ENCODE measurements at places on chromosomes 4 and X. TPM values are rescaled to one million over a fixed set of nuclear protein-coding genes. Genes with fewer than 3 reads are reported as not detected.

GRCh38 chr4:81032771-81033684, 2.5 kb downstream of the BMP3 start:
- no peak for DNase-seq

DNA sequence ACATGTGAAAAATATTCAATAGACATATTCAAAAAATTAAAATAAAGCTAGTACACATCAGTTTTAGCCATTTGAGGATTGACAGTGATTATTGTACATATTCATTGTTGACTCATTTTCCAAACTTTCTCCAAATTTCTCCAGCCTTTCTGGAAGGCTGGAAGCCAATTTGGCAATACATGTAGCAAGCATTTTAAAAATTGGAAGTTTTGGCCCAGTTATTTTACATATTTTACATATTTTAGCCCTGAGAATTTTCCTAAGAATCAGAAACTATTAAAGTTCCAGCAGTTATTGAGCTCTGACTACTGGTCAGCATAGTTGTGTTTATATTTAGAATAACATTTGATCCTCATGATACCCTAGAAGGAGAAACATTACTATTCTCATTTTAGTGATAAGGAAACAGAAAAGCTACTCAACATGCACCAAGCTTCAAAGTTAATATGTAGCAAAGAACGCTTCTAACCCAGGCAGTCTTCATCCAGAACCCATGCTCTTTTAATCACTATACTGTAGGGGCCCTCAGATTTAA, 3.2 kb downstream of the CABS1 start:
- no peak for DNase-seq

Gene VCX3B
- polyA plus RNA-seq: 0.27 TPM

DNA sequence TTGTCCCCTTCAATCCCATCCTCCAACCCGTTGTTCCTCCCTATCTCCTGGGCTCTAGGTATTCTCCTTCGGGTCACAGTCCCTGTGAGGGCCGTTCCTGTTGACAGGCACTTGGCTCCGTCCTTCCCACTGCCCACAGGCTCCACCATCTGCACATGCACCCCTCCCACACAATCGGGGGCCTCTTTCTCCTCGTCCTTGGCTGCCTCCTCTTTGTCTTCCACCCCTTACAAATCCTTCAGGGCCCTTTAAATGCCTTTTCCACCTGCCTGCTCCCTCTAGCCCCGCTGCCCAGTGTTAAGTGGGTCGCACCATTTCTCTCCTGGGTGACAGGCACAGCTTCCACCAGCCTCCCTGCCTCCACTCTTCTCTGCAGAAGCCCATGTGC, 2.7 kb upstream of the AVPR2 start:
- DNase-seq: no peak

DNA sequence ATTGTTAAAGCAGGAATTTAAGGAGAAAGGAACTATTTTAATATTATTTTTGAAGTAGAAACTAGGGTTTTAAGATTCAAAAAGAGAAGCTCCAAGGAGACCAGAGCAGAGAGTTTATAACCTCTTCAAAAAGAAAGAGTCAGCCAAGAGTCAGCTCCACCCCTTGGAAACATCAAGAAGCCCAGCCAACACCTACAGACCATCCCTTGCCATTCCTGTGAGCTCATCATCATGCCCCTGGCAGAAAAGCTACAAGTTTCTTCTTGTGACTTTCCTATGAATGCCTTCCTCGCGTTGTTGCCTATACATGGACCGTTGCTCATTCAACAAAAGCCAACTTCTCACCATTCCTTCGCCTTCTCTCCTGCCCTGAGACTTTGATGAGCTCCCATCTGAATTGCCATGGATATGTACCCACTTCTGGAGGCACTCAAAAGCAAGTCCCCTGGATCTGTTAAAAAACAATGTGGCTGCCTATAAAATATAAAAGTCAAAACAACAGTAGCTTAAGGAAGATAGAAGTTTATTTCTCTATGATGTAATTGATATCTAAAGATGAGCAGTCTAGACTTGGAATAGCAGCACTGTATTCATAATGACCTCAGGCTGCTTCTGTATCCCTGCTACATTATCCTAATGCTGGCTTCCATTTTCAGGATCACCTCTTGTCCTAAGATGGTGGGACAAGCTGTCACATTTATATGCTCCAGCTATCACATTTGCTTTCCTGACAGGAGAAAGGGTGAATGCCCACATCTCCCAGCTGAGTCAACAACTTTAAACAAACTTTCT, 20.3 kb downstream of the PLRG1 start:
- DNase-seq: no peak

DNA sequence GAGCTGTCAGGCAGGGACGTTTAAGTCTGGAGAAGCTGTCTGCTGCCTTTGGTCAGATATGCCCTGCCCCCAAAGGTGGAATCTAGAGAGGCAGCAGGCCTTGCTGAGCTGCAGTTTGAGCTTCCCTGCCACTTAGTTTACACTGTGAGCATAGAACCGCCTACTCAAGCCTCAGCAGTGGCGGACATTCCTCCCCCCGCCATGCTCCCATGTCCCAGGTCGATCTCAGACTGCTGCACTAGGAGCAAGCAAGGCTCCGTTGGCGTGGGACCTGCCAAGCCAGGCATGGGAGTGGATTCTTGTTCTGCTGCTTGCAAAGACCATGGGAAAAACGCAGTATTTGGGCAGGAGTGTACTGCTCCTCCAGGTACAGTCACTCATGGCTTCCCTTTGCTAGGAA, 24.3 kb downstream of the PLK4 start:
- no peak for DNase-seq

GRCh38 chr4:82450966-82451755, 20.8 kb downstream of the ENOPH1 start:
- DNase-seq: no peak

Gene RTL3
- polyA plus RNA-seq: not detected

GRCh38 chr4:153408932-153409331, 57.2 kb upstream of the TMEM131L start:
- DNase-seq: no peak

DNA sequence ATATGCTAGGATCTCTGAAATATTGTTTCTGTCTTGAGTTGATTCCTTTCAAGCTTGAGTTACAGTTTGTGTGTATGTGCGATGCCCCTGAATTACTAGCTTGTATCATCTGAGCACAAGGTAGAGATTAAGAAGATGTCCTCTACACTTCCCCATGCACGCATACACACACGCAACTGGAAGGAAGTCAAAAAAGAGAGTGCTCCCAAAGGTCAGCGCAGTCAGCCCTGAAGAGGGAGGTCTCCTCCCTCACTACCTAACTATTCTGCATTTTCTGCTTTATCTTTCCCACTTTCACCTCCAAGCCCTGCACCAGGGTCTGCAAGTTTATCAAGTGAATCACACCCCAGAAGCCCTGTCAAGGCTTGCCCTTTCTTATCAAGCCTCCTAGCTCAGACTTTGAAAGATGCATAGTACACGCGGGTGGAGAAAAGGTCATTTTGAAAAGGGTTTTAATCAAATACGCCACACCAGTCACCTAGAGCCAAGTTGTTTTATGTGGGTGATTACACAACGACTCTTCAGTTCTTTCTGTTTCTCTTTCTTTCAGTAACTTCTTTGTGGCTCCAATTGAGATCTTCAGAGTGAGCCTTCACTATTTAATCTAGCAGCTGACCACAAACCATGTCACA, 127.7 kb downstream of the ASB9 start:
- DNase-seq: no peak

DNA sequence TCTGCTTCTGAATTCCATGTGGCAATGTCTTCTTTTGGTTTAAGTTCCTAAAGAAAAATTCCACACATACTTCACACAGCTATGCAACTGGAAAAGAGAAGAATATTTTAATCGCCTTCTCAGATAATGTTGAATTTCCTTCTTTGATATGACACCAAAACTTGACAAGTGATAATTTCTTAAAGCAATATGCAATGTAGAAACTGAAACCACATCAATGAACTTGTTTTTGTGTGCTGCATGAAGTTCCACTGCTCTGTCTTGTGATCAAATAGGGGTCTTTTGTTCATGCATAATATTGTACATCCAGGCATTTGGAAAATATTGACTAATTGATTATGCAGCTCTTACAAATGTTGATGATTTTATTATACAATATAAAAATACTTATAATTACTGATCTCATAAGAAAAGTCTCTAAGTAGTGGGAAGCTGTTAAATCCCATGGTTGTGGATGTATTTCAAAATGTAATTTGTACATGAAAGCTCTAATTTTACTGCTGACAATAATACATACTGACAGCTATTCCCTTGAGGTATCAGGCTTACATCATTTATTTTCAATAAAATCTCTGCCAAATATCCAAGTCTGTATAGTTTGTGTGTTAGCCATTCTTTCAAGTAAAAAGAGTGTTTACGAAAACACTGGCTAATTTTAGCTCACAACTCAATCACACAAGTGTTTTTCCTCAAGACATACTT, 56.5 kb downstream of the AGA start:
- no peak for DNase-seq

GRCh38 chr4:24521544-24521943, 62.8 kb downstream of the DHX15 start:
- DNase-seq: no peak

DNA sequence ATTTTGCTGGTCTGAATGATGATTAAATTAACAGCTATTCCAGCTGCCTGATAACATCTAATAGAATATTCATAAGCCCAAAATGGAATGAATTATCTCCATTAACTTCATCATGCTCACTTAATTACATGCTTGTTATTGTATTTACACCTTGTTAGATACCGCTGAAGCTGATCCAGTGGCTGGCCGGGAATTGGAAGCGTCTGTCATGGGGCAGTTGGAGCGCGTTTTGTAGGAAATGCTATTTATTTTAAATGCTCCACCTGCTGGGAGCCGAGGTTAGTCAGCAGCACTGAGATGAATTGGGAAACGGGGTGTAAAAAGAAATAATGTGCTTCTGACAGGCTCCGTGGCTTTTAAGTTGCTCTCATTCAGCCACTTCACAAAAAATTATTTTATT, 25.2 kb downstream of the ARX start:
- DNase-seq: no peak

DNA sequence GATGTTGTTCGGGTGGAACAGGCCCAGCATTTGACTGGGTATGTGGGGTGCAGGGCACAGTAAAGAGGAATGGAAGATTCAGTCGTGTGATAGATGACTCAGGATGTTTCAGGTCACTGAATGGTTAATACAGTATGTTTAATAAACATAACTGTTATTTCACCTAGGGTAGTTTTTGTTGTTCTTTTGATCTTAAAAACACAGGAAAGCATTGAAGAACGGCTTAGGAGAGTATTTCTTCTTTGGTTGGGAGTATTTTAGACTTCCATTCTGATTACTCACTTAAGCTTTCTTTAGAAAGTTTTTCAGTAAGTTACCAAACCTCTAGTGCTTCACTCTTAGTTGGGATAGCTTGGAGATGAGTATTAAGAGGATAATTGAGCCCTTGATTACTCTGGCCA, 62.3 kb downstream of the STAG2 start:
- DNase-seq: no peak

DNA sequence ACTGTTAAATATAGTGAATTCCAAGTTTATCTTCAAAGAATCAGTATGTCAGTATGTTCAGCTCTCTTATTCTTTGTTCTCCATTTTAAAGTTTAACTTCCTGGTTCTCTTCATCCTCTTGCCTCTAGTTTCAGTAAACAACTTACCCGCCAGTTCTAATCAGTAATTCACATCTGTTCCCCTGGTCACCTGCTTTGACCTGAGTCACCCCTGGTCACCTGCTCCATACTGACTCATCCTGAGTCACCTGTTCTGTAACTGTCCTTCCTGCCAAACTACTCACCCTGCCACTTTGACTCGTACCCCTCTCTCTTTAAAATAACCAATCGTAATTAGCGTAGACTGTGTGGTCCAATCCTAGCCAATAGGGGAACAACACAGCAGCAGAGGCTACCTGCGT, 992.7 kb upstream of the HS3ST1 start:
- DNase-seq: no peak

Gene TMSB15A
- 72.7 TPM for polyA plus RNA-seq

DNA sequence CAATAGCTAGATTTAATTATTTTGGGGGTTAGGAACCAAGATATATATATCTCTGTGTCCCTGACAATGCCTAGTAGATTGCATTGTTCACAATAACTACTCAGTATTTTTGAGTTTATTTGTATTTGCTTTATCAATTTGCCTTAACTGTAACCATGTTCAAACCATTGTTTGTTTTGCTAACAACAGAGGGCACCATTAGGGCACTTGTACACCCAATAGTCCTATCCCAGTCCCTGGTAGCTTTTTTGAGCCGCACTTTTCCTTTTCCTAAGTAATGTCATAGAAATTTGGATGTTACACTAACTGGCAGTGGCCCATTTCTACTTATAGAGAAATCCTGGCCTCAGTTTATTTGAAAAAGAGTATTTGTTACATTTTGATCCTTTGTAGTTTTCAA, 575 bp upstream of the KLHL5 start:
- DNase-seq: no peak

Gene RPS3A
- polyA plus RNA-seq: 4,908 TPM

Gene PF4V1
- polyA plus RNA-seq: 0.31 TPM

DNA sequence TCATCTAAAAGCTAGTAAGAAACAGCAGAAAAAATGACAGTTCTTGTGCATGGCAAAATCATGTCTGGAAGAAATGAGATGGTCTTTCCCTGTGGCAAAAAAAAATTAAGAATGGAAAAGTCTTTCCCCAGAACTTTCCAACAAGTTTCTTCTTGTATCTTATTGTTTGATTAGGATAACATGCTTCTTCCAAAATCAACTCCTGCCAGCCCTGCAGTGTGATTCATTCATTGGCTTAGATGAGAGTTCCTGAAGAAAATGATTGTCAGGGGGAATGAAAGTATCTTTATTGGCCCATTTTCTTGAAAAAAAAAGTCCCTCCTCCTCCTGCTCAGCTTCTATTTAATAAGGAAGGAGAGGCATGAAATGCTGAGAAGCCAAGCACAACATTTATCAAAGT, 407.7 kb downstream of the ARAP2 start:
- DNase-seq: no peak

Gene AGTR2
- polyA plus RNA-seq: 97.9 TPM

Gene ZFP42
- polyA plus RNA-seq: 1.3 TPM

Gene CXCL10
- 5.4 TPM for polyA plus RNA-seq

DNA sequence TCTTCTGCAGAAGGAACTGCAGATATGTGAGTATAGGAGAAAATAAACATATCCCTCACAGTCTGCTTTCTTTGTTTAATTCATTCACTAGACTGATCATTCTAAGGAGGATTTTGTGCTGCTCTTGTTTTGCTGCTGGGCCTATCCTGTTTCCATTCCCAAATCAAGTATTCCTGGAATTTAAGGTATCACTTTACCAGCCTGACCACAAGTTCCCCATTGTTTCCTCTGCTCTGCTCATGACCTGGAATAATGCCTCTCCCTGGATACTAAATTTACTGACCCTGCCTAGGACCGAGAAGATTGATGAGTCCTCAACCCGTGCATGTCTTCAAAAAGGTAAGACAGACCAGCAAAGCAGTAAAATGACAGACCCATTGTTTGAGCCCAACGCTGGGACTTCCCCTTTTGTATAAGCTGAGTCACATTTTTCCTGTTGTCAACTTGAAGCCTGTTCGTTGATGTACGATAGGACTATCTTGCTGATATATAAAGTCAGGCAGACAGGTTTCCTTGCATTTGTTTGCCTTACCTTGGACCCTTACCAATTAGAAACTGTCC, 85.5 kb upstream of the TET2 start:
- no peak for DNase-seq

DNA sequence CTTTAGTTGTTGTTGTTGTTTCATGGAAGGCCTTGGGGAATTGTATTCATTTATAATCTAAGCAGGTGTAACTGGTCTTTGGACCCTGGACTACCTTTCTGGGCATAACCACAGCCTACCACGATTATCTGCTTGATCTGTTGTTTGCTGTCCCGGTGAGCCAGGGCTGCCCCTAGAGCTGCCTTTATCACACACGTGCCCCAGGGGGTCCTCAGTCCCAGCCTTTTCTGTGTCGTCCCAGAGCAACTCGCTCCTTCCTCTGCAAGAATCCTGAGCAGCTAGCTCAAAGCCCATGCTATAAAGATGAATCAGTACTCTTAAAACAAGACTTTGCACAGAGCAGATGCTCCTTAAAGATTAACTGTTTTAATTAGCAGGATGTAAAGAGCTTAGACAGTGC, 273.2 kb downstream of the EVC2 start:
- no peak for DNase-seq
